Common myeloid progenitor, CD34-positive (primary cell): ENCODE measurements at places on chromosomes 13 and 19.

GRCh38 chr19:33564836-33565338 lies 43.3 kb upstream of the PEPD start:
- no peak for DNase-seq

DNA sequence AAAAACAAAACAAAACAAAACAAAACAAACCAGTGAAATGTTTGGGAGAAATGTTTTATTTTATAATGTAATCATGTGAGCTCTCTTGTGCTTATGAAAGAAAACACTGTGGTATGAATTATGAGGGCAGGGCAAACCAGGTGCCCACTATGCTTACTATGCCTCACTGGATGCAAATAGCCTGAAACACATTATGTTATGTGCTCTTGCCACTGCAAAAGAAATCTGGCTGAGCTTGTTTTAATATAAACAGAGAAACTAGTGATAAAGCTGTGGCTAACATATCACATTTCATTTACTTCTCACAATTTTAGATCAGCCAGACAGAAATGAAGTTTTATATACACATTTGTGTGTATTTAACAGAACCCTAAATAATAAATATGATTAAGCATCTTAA lies 8.7 kb upstream of the NBEA start:
- DNase-seq, result no peak

DNA sequence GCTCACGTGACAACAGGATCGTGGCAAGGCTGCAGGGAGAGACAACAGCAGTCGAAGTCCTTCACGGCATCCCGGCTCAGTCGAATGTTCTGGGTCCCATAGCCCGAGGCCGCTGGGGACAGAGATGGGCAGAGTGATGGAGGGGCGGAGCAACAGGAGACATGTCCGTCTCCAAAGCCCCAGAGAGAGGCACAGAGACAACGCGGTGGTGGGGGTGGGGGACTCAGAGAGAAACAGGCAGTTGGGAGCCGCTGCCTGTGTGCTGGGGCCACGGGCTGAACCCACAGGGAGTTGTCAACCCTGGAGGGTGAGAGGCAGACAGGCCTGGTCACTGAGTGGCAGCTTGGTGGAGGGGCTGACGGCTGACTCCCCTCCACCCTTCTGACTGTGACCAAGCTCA lies 20.4 kb downstream of the NOSIP start:
- no peak for DNase-seq

- DNase-seq, result no peak
Measured at GRCh38 chr13:98706446-98707110, 45.9 kb downstream of the SLC15A1 start.

DNA sequence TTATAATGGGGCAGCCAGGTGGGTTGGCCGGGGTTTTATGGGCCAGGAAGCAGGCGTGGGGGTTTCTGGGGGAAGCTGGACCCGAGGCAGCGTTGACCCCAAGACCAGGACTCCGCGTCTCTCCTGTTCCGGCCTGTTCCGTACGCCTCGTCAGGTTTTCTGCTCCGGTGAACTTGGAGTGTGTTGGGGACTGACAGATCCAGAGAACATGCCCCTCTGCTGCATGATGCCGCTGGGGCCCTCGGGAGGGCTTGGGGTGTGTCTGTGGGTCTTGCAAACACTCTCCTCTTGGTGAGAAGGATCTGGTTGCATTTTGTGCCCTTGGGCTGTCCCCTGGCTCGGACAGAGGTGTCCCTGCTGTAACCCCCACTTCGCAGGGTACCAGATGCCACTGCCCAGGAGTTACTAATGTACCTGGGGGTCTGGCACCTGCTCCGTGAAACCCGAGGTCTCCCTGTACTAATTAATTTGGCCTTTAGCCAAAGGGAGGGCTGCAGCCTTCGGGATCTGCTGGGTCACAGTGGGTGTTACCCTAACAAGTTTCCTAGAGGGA lies 15.6 kb downstream of the KDM4B start:
- DNase-seq, result no peak

- no peak for DNase-seq
Measured at GRCh38 chr13:49806126-49806536, 13.6 kb upstream of the KPNA3 start.

DNA sequence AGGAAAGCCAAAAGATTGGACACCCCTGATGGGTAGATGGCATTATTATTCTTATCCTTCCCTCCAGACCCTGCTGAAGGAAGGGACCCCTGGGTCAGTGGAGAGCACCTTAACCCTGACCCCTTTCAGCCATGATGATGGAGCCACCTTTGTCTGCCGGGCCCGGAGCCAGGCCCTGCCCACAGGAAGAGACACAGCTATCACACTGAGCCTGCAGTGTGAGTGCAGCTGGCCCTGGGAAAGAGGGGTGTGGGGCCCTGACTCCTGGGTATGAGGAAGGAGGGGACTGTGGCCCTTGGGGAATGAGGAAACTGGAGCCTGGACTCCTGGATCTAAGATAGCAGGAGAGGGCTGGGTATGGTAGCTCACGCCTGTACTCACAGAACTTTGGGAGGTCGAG lies 2.7 kb downstream of the KIRREL2 start:
- no peak for DNase-seq

GRCh38 chr13:62997696-62998095 lies 1582.0 kb upstream of the PCDH20 start:
- DNase-seq, result no peak

DNA sequence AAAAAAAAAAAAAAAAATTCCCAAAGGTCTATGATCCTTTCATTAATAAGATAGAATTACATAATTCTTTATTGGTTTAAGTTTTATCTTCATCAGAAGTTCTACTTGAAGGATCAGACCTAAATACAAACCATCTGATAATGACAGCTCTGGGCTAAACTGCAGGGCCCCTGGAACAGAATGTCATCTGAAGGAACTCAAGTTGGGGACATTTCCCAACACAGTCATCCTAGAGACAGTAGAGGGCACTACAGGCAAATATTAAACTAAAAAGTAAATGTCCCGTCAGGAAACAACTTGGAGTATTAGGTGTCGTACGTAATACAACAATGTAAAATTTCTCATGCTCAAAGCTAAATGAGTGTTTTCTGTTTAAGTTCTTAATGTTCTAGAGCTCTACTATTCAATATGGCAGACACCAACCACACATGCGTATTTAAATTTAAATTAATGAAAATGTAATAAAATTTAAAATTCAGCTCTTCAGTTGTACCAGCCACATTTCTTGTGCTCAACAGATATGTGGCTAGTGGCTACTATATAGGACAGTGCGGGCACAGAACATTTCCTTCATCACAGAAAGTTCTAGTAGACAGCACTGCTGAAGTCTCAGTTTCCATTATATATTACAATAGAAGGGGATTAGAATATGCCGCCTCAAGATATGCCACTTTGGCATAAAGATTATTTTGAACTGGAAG lies 21.8 kb upstream of the NAXD start:
- DNase-seq, result peak; percentile 68

- DNase-seq, result peak; percentile 19
Measured at GRCh38 chr19:10193790-10194499, 808 bp downstream of the DNMT1 start.

GRCh38 chr19:11486661-11487503 lies 6.0 kb upstream of the ELAVL3 start:
- DNase-seq, result no peak

- no peak for DNase-seq
Measured at GRCh38 chr19:7874897-7875273, 695 bp upstream of the PRR36 start.

GRCh38 chr13:79541426-79542049 lies 60.6 kb downstream of the NDFIP2 start:
- DNase-seq, result peak; percentile 76

- DNase-seq, result no peak
Measured at GRCh38 chr13:28628241-28628640, 30.7 kb upstream of the POMP start.

DNA sequence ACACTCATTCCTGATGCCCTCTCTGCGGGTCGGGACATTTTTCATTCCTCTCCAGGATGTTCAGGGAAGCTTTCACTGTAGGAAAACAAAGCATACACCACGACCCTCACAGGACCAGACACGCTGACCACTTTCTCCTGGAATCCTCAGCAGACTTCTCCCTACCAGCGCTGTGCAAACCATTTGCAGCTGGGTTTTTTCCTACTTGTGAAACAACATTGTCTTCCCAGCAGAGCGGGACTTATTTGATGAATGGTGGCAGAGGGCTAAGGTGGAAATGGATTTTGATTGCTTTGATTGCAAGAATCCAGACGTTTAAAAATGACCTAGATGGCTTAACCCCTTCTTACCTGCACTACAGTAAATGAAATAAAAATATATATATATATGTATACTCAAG lies 265.9 kb downstream of the TBC1D4 start:
- DNase-seq, result no peak

GRCh38 chr13:80524447-80525215 lies 183.7 kb upstream of the SPRY2 start:
- DNase-seq, result no peak

DNA sequence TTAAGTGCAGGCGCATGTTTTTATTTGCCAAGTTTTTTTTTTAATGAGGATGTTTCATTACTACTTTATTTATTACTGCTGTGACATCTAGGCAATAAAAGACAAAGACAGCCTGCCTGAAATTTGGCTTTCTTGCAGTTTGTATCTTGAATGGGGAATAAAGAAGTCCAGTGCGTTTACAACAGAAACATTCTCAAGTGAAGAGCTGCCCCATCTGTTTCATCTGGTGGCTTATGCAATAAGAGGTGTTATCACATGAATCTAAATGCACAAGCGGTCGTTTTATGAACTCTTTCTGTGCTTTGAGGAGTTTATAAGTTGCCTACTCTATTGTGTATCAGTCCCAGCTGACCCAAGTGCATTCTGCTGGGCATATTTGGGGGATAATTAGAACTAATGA lies 12.6 kb upstream of the MAB21L1 start:
- DNase-seq, result no peak

GRCh38 chr19:33225458-33225926 lies at the start of gene SLC7A10:
TSS of gene SLC7A10 (minus strand) at chr19:33225850. CDS start at chr19:33225703, 147 bp downstream.
- no peak for DNase-seq

DNA sequence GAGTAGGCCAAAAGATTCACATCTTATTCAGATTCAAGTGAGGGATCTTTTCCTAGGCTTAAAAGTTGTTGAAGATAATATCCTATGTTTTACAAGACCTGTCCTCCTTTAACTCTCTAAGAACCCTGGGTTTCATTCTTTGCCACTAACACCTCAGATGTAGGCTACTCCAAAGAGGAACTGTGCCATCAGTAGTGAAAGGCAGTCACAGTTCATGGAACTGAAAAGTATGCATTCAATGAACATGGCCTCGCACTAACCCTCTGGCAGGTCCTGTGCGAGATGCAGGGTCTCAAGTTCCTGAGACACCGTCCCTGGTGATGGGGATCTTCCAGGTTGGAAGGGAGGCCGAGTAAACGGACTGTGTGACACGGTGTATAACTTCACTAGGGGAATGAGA lies 4.3 kb downstream of the LGALS14 start:
- no peak for DNase-seq

DNA sequence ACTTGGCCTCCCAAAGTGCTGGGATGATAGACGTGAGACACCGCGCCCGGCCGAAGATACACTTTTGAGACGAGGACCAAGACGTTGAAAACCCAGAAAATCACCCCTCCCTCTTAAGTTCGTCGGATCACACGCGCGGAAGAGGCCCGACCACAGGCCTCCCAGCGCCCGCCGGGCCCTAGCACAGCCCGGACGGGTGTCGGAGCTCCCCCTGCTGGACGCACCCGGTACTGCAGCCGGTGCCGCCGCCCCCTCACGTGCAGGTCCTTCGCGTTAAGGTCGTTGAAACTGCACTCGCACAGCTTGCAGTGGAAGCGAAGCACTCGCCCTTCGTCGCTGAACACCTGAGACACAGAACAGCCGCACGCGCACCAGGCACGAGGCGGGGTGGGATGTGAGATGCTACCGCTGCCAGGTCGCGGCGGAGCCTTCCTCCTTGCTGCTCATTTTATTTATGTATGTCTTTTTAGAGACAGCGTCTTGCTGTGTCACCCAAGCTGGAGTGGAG lies 35.7 kb upstream of the MATK start:
- peak; percentile 91 for DNase-seq

- no peak for DNase-seq
Measured at GRCh38 chr13:79519255-79519654, 38.3 kb downstream of the NDFIP2 start.
